ENCODE measurements at places on chromosomes 1 and 21.

- H3K36me3 ChIP-seq = no peaks in the 10 kb centered on the region
- H3K27ac ChIP-seq = no peak overlapping the region
- no peak overlapping the region for H3K4me3 ChIP-seq
- no peak for DNase-seq
- no peaks in the 10 kb centered on the region for H3K4me1 ChIP-seq
Observed at GRCh38 chr1:7634546-7635240, 136.4 kb upstream of the VAMP3 start.

DNA sequence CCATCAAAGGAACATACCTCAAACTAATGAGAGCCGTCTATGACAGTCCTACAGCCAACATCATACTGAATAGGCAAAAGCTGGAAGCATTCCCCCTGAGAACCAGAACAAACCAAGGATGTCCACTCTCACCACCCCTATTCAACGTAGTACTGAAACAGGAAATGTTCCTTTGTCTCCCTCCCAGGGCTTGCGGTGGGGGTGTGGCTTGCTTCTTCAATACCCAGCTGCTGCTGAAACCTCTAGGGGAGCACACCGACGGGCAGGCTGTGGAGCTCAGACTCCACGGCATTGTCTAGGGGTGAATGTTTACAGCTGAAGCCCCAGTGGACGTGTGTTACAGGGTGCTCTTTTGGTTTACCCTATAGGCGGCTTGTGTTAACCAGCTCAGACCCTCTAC lies 30.5 kb upstream of the B3GALT2 start:
- H3K27me3 ChIP-seq = no peaks in the 10 kb centered on the region
- DNase-seq = no peak
- peaks cover 28% of the 10 kb centered on the region for H3K36me3 ChIP-seq

DNA sequence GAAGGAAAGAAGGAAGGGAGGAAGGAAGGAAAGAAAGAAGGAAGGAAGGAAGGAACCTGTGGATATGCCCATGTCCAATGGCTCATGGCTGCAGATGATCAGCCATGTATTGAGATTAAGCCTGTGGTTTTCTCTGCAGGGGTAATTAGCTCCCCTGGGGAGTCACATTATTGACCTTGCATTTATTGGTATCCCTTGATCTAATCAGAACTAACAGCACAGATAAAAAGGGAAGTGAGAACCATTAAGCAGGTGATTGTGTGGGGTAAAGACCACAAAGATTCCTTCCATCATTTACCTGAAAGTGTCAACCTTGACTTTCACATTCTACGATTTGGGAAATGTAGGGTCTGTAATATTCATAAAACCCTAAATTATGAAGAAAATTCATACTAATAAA lies 390.7 kb downstream of the BRINP2 start:
- H3K4me3 ChIP-seq = no peak overlapping the region
- no peaks in the 10 kb centered on the region for H3K36me3 ChIP-seq
- H3K27me3 ChIP-seq = no peaks in the 10 kb centered on the region
- no peak for DNase-seq
- H3K4me1 ChIP-seq = no peaks in the 10 kb centered on the region
- H3K27ac ChIP-seq = no peak overlapping the region

- H3K4me1 ChIP-seq = peaks cover 37% of the 10 kb centered on the region
- no peak for DNase-seq
Observed at GRCh38 chr1:214332946-214333798, 52.2 kb downstream of the SMYD2 start.

GRCh38 chr21:42120101-42120902 lies 49.2 kb downstream of the UMODL1 start:
- H3K4me3 ChIP-seq = no peak overlapping the region
- peaks cover 23% of the 10 kb centered on the region for H3K27me3 ChIP-seq
- no peaks in the 10 kb centered on the region for H3K36me3 ChIP-seq

DNA sequence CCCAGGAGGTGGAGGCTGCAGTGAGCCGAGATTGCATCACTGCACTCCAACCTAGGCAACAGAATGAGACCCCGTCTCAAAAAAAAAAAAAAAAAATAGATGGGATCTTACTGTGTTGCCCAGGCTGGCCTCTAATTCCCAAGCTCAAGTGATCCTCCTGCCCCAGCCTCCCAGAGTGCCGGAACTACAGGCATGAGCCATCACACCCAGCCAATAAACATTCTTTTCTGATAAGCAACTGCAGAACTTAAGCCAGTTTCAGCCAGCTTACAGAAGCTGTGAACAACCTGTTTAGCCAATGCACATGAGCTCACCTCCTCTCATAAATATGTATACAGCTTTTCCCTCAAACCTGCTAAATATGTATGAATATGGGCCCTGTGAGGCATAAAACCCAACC lies 3.1 kb upstream of the MIIP start:
- no peak for DNase-seq
- no peak overlapping the region for H3K27ac ChIP-seq
- no peak overlapping the region for H3K4me3 ChIP-seq
- H3K27me3 ChIP-seq = no peaks in the 10 kb centered on the region
- peaks cover 9% of the 10 kb centered on the region for H3K36me3 ChIP-seq
- H3K4me1 ChIP-seq = peaks cover 6% of the 10 kb centered on the region

GRCh38 chr1:206693029-206693428 lies 8.3 kb downstream of the MAPKAPK2 start:
- no peaks in the 10 kb centered on the region for H3K27me3 ChIP-seq
- H3K36me3 ChIP-seq = peaks cover 4% of the 10 kb centered on the region

GRCh38 chr1:227778401-227778947 lies 37.0 kb upstream of the PRSS38 start:
- H3K4me1 ChIP-seq = peaks cover 16% of the 10 kb centered on the region
- H3K27ac ChIP-seq = no peak overlapping the region
- no peak for DNase-seq
- no peaks in the 10 kb centered on the region for H3K27me3 ChIP-seq

DNA sequence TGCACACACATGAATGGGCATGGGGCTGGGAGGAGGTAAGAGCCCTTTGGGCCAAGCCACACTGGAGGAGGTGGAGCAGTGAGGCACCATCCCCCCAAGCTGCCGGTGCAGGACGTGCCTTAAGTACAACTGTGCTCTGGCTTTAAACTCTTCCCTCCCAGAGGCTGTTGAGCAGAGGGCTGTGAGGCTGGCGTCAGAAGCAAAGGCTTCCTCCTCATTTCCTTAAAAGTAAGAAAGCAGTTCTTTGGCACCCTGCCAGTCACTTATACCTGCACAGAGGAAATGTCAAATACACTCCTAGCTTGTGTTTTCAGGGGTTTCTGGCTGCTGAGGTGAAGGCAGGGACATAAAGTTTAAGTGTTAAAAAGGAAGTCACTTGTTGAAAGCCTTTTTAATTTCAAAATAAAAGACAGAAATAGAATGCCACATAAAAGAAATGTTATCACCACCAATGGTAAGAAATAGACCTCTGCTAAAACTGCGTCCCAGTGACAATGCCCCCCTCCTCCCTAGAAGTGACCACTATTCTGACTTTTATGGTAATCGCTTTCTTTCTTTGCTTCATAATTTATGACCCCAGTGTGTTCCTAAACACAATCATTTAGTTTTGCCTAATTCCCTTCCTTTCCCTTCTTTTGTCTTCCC lies 33.0 kb downstream of the LAMC2 start:
- H3K27ac ChIP-seq = no peak overlapping the region
- DNase-seq = no peak
- no peaks in the 10 kb centered on the region for H3K27me3 ChIP-seq
- peaks cover 12% of the 10 kb centered on the region for H3K4me1 ChIP-seq
- H3K36me3 ChIP-seq = peaks cover 4% of the 10 kb centered on the region
- no peak overlapping the region for H3K4me3 ChIP-seq
